ENCODE measurements at places on chromosomes 5 and 9. TPM values are rescaled to one million over a fixed set of nuclear protein-coding genes. Genes with fewer than 3 reads are reported as not detected.

GFI1B gene
- total RNA-seq, result 0.43 TPM

OSTF1 gene
- total RNA-seq, result 25.0 TPM

MRPL41 gene
- total RNA-seq, result 244 TPM

DRD1 gene
- not detected for total RNA-seq

OGN gene
- total RNA-seq, result 9.3 TPM

SLC2A6 gene
- total RNA-seq, result 2.7 TPM

NUTM2G gene
- total RNA-seq, result not detected

PRUNE2 gene
- total RNA-seq, result 1.9 TPM

HAPLN1 gene
- 0.19 TPM for total RNA-seq

PDE6A gene
- total RNA-seq, result 0.05 TPM

HEMGN gene
- total RNA-seq, result 0.11 TPM

ZFP2 gene
- 0.70 TPM for total RNA-seq

CAVIN4 gene
- total RNA-seq, result 79.3 TPM

GRCh38 chr9:112535811-112536210 lies 49.2 kb downstream of the KIAA1958 start:
- no peak for DNase-seq

- no peak for DNase-seq
These were observed 669.2 kb upstream of the ACO1 start for GRCh38 chr9:31715250-31715649.

DNA sequence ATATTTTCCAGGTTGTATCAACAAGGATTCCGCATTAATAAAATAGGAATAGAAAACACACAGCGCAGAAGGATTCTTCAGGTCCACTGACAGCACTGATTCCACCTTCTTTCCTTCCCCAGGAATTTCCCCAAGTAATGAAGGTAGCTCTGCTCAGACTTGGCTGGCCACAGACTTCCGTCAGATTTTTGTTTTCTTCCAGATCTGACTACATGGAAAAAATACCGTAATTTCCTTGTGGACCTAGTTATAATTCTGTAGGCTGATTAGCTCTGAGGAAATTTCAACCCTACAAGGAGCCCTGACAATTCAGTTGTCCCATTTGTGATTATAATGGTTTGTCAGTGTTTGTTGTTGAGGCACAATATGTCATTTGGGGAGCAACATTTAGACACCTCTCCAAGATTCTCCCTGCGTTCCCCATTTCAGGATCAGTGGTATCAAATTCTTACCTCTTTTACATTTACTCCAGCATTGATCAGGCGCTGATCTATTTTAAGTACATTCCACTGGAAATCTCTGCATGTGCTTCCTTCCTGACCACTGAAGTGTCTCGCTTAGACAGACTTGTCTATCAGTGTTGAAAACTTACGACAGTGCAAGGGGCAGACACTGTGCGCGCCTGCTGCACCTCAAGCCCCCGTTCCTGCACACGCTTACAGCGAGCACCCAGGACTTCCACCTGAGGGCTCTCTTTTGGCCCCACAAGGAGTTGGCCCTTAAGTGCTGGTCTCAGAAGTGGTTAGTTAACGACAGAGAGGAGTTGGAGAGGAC lies 94.8 kb downstream of the LHFPL2 start:
- DNase-seq, result no peak

- no peak for DNase-seq
These were observed 383.4 kb downstream of the BRINP1 start for GRCh38 chr9:118985851-118986250.

DNA sequence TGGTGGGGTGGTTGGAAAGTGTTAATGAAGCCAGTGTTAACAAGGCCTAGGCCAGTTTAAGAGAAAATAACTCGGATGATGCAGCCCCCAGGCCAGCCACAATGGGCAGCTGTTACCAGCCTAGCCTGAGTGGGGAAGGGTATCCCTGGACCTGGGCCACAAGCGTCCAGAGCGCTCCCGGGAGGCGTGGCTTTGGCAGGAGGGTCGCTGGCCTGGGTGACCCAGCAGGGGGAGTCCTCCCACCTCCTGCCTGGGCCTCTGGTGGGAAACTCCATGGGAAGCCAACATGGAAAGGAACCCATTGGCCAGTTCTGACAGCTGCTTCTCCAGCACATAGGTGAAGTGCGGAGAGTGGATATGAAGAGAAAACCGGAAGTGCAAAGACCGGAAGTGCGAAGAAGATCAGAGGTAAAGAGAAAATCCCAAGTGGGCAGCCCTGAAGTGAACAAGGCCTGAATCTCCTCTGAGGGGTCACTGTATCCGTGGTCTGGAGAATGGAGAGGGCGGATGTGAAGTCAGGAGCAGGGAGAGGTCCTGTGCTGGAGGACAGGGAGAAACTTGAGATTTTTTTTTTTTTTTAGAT lies 79.0 kb downstream of the ADCY2 start:
- DNase-seq, result no peak

GRCh38 chr5:143233031-143233430 lies 170.5 kb downstream of the NR3C1 start:
- DNase-seq, result no peak

GRCh38 chr9:92094655-92095054 lies 20.6 kb downstream of the SPTLC1 start:
- no peak for DNase-seq

GRCh38 chr9:133237035-133237731 lies 28.1 kb upstream of the OBP2B start:
- DNase-seq, result no peak

- DNase-seq, result no peak
These were observed 58.1 kb downstream of the KCNN2 start for GRCh38 chr5:114419959-114420358.

- no peak for DNase-seq
These were observed 26.8 kb downstream of the NIPAL4 start for GRCh38 chr5:157486861-157487260.

DNA sequence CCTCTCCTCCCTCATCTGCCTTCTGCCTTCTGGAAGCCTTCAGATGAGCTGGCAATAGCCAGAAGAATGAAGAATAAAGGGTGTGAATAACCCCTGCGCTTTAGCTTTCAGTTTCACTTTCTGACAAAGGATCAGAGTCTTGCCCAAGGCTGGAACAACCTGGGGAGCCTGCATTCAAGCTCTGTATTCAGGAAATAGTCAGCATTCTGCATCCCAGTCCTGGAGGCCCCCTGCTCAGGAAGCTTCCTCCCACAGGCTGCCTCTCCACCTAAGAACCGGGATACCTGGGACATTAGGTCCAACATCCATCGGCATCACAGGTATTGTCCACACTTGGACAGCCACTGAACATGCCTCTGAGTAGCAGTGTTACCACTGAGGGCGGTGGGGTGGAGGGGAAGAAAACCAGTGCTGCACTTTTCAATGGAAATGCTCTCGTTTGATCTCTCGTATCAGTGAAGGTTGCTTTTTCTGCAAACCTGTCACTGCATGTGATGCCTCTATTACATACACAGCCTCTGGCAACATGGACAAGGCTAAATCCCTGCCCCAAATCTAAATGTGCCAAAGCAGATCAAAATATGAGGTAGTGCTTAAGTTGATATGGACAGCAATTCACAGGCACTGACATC lies 39.8 kb upstream of the ACO1 start:
- no peak for DNase-seq

GRCh38 chr9:136029556-136029955 lies 65.5 kb downstream of the NACC2 start:
- no peak for DNase-seq

GRCh38 chr9:79616013-79616412 lies 44.2 kb downstream of the TLE4 start:
- DNase-seq, result no peak

DNA sequence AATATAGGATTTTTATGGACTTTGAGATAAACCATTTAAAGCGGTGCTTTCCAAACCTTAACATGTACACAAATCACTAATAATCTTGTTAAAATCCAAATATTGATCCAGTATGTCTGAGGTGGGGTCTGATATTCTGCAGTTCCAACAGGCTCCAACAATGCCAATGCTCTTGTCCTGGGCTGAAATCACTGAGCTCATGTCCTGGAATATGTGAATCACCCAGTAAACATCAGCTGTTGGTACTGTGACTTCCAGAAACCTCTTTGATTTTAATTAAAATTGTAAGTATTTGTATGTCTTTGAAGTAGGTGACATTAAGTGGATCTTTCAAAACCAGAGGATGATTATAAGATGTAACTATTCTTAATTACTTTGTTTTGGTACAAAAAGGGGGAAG lies 52.8 kb upstream of the CAST start:
- no peak for DNase-seq

GRCh38 chr5:172429201-172429940 lies 25.0 kb downstream of the SH3PXD2B start:
- DNase-seq, result no peak

DNA sequence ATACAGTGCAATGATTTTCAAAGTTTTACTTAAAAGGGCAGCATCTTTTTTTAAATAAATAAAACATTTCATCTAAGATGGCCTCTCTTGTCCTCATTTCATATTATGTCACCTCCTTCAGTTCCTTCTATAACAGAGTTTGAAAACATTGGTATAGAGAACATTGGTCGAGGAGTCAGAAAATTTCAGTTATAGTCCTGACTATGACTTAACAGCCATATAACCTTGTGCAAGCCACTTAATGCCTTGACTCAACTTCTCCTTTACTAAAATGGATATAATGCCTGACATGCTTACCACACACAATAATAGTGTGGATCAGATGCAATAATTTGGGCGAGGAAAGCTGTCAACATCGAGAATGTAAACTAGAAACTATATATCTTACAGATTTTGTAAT lies 22.6 kb downstream of the SSBP2 start:
- DNase-seq, result no peak

DNA sequence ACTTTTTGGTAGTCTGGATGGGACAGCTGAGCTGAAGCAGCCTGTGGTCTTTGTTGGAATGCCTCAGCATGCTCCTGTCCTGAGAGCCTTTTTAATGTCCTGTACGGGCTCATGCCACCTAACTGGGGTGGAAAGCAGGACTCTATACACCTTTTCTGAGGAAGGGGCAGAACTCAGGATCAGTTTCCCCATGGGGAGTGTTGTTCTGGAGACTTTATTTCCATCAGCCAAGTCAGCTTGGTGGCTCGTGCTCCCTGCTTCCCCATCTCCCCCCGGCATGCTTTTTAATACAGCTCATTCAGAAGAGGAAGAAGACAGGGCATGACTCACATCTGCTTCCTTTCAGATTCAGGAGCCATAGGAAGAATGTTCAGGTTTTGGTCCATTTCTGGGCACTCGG lies 5.1 kb upstream of the SEPTIN8 start:
- no peak for DNase-seq

DNA sequence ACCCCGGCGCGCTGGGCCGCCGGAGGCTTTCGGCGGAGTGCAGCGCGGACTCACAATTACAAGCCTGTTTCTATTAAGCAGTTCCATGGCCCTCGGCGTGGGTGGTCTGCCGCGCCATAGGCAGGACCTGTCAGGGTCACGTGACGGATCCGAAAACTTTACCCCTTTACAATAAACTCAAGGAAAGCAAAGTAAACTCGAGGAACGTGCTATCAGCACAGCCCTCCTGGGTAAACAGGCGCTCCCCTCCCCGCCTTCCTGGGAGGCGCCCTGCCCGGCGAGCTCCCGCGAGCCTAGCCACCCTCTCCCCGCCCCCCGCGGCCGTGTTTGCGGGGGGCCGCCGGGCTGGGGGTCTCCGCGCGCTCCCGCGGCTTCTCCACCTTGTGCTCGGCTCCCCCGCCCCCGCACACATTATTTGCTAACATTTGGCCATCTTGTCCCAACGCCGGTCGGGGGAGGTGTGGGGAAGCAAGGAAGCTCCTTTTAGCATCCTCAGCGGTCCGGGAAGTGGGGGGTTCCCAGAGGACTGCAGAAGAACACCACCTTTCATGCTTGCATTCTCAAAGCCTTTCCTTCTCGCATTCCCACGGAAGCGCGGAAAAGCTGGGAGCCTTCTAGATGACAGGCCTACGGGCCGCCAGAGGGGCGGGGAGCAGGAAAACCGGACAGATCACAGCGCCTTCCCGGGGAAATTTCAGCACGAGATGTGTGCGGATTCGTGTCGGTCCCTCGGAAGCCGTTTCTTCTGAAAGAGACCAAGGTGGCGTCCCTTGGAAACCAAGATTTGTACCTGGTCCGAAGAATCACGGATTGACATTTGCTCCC lies at the start of gene PTCH1:
PTCH1 (minus strand) TSS at position 238 of the 825 bp plus-strand sequence.
- no peak for DNase-seq

DNA sequence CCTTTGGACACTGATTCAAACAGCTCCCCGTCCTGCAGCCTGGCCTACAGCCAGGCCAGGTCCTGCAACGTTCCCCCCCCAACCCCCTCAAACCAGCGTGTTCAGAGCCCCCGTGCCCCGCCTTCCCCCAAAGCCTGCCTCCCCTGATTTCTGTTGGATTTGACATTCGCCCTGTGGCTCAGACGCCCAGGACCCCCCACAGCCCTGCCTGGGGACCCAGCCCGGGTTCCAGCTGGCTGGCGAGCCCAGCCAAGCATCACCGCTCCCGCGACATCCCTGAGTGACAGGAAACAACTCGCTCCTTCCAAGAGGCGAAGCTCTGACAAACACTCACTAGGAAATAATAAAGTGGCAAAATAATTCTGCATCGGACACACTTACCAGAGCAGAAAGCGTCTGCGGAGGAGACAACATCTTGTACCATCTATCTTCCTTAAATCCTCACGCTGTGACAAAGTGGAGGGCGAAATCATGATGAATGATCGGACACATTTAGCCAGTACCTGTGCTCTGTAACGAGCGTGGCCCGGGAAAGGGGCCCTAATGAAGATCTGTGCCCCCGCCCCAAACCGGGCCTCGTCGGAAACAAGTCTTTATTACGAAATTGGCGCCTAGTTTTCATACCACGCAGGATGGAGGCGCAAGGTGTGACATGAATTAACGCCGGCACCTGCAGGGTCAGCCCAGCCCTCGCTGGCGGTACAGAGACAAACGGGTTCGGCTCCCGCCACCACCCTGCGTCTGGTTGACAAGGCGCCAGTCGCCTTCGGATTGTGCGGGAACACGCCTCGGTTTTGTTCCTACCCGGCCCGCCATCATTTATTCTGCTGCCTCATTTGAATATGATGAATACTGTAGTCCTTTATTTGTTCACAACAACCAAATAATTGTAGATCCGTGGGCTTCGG lies 91.0 kb upstream of the MVB12B start:
- DNase-seq, result no peak

GRCh38 chr5:128919542-128919941 lies 45.7 kb upstream of the SLC27A6 start:
- DNase-seq, result no peak

GRCh38 chr9:93260263-93261066 lies 76.5 kb downstream of the WNK2 start:
- peak; percentile 42 for DNase-seq

GRCh38 chr5:92980491-92980890 lies 600.5 kb downstream of the NR2F1-AS1 start:
- no peak for DNase-seq

- DNase-seq, result no peak
These were observed 65.7 kb upstream of the SHB start for GRCh38 chr9:38134611-38135237.

GRCh38 chr9:125332527-125332926 lies 70.9 kb downstream of the GAPVD1 start:
- DNase-seq, result no peak
